ENCODE measurements at places on chromosomes 5 and 9.

GRCh38 chr5:150317048-150318003 lies 14.6 kb upstream of the ARSI start:
- peak; percentile 62 for DNase-seq

- DNase-seq, result no peak
These were observed 22.7 kb upstream of the SSBP2 start for GRCh38 chr5:81773574-81773973.

DNA sequence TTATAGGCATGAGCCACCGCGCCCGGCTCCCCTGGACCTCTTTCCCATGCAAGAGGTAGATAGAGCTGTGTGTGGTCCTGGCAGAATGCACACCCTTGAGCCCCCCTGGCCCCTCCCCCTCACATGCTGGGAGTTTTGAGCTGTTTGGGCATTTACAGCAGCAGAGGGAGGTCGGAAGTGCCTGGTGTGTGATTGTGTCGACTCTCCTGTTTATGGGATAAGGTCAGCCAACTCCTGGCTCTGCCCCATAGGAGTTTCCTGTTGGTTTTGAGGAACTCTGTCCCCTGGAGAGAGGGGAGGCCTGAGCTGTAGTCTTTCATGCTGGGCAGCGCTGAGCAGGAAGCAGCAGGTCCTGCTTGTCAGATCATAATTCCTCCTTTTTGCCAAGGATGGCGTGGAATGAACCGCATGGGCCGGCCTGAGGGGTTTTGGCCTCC lies 6.0 kb downstream of the LRRC8A start:
- DNase-seq, result no peak

- DNase-seq, result no peak
These were observed 8.5 kb downstream of the NRARP start for GRCh38 chr9:137293482-137294090.

DNA sequence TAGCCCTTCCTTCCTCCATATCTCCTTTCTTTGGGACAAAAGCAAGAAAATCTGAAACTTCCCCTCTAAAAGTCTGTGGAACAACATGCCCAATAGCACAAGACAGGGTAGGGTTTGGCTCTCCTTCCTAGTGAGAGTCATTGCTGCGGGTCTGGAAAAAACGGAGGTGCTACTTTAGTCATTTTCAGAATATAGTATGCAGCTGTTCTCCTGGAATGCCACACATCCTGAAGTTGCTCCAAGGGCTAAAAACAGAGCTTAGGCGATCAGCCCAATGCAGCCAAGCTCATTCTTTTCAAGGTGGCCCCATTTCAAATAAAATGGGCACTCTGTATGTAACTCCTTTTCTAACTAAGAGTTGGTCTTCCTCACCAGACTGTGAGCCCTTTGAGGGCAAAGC lies 39.5 kb upstream of the MYOT start:
- DNase-seq, result no peak

DNA sequence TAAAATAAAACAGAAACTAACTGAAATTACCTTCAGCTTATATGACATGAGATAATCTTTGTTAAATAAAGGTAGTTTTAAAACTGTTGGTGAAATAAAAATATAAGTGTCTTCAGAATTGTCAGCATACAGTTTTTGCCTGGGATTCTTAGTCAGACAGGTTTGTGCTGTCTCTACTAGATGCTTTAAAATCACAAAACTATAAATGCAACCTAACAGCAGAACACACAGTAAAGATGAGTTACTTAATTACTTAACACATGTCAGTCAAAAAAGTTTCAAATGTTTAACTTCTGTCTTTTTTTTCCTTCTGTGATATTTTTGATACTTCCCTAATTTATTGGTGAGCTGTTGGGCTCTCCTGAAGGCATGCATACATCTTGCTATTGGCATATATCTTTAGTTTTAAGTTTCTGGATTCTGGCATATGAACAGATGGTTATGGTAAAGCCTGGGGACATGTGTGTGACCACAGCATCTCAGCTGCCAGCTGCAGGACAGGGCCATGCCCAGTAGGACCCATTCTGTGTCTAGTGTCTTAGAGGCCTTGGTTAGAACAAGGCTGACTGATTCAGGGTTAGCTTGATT lies 231.1 kb upstream of the NUDT12 start:
- no peak for DNase-seq

DNA sequence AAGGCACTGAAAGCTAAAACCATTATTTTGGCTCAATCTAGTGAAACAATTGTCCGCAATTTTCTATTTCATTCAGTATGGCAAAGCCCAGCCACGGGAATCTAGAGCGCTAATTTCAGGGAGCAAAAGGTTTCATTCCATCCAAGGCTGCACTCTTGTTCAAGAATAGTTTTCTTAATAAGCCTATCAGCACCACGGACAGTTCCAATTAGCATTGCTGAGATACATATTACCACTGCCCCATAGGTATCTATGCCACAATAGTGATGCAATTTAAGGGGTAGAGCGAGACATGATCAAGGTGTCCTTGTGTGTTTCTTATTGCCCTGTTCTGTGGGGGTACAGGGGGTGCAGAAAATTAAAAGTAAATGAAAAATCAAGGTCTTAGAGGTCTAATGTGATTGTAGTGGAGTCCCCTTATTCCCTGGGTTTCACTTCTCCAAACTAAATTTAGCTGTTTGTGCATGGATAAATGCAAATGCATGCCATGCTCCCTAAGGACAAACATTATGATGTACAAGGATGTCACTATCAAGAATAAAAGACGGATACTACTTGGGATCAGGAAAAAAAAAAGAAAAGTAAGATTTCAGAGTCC lies 45.5 kb downstream of the SPOCK1 start:
- no peak for DNase-seq

- DNase-seq, result no peak
These were observed 93.1 kb upstream of the IFNK start for GRCh38 chr9:27430750-27431535.

- DNase-seq, result no peak
These were observed 2.3 kb upstream of the AQP3 start for GRCh38 chr9:33449715-33450114.

GRCh38 chr5:60382716-60383115 lies 317.2 kb downstream of the DEPDC1B start:
- peak; percentile 8 for DNase-seq

DNA sequence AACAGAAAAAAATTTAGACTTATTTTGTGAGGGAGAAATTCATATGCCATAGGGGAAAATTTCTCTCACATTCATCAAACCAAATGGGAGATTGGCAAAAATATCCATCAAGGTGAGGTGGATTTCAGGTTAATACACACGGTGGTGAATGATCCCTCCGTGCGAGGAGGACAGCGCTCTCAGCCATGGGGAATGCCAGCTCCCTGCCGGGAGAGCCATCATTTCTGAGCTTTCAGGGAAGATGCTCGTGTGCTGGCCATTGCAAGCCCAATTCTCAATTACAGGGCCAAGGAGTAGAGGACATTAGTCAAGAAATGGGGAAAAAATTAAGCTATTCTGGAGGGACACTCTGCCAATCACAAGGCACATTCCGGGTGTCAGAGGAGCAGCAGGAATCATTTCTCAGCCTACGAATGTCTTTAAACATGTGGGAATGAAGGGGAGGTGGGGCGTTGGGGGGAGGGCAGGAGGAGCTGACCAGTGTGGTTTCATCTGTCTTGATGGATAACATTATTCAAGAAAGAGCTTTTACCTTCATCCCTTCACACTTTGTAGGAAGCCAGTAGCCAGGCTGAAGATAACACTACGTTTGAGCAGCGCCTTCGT lies 165.5 kb downstream of the DAB2IP start:
- no peak for DNase-seq

- DNase-seq, result no peak
These were observed 266.1 kb downstream of the GRIA1 start for GRCh38 chr5:153756540-153756939.
